ENCODE measurements at places on chromosomes 12 and 14.

DNA sequence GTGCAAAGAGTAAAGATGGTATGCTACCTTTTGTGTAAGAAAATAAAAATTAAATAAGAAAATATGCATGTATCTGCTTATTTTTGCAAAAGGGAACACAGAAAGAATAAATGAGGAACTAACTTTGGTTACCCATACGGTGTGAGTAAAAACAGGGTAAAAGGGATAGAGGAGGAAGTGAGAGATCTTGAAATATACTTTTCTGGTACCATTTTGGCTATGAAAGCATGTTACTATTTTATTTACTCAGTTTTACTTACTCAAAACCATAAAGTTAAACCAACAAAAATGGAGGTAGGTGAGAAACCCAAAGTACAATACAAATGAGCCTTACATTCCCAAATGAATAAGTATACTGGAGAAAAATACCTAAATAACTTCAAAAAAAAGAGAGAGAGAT is 122.0 kb upstream of the EGLN3 start:
- DNase-seq = no peak

DNA sequence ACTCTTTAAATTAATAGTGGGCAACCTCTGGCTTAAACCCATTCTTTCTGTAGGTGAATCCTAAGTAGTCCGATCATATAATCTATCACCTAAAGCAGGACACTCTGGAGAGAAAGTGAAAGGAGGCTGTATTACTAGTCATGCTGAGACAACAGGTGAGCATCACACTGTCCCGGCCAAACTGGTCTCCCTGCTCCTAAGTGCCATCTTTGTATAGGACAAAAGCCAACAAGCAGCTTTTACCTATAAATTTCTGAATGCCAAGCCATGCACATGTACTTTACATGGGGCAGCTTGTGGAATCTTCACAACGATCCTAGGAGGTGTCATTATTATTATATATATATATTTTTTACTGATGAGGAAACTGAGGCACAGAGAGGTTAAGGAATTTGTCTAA is 18.0 kb downstream of the PLEKHH1 start:
- DNase-seq = no peak

DNA sequence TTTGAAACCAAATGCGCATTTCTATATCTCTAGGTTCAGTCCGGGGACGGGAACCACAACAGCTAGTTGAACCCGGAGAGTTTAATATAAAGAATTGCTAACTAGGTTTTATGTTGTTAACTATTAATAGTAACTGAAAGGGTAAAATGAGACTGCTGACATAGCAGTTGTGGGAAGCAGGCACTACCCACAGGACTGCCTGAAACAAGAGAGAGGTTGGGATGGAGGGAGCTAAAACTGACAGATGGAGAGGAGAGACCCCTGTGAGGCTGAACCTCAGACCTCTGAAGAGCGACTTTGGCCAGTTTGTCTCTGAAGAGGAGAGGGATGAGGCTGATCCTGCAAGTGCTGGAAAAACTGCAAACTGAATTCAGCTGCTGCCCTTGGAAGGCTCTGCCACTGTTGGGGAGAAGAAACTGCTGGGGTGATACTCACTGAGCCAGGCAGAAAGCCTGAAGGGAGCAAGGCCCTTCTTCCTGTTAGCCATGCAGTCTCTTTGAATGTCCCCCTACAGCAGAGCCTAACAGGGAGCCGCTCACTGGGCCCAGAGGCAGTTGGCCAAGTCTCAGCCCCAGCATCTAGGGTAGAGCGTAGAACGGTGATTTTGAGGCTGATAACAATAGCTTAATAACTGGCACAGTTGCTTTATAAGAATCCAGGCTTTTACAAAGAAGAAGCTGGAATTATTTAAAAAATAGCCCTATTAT is 172.2 kb downstream of the NPAS3 start:
- DNase-seq = no peak

- no peak for DNase-seq
These were observed 218.3 kb upstream of the CRY1 start for GRCh38 chr12:107311682-107312081.

GRCh38 chr14:69325086-69325485 is 65.1 kb downstream of the GALNT16 start:
- no peak for DNase-seq

DNA sequence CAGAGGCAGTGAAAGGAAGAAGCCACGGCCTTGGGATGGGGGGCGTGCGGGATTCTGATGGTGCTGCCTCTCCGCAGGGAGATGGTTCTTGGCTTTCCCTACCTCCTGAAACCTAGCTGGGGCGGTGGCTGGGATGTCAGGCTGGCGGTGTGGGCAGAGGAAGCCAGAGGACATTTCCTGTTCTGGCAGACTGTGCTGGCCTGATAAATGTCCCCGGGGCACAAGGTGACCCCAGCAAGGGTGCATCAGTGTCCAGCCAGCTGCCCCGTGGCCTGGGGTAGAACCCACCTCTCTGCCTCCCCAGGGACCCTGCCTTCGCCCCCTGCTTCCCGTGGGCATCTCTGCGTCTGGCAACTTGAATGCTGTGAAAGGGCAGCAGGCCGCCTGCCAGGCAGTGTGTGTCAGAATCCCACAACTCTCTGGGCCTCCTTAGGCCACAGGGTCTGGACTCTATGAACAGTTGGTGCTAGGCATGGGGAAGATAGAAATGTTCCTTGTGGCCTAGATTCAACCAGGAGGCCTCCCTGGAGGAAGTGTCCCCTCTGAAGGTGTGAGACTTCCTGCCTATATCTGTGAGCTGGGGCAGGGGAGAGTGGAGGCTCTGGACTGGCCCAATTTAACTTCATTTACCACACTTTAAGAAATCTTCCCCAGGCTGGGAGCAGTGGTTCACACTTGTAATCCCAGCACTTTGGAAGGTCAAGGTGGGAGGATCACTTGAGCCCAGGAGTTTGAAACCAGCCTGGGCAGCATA is 4.9 kb downstream of the SH2B3 start:
- peak; percentile 56 for DNase-seq

DNA sequence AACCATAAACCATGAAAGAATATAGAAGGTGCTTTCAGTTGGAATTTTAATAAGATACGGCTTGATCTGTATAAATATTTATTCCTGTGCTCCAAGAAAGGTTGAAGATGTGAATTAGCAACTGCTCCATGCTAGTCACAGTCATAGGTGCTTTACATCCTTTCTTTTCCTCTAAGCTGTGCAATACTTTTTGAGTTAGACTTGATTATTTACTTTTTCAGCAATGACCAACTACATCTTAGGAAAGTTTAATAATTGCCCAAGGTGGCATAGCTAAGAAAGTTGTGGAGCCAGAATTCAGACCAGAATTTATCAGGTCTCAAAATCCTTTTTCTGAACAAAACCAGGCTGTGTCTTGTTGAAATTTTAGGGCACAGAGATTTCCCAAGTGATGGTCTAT is 13.7 kb downstream of the TRHDE start:
- DNase-seq = no peak

DNA sequence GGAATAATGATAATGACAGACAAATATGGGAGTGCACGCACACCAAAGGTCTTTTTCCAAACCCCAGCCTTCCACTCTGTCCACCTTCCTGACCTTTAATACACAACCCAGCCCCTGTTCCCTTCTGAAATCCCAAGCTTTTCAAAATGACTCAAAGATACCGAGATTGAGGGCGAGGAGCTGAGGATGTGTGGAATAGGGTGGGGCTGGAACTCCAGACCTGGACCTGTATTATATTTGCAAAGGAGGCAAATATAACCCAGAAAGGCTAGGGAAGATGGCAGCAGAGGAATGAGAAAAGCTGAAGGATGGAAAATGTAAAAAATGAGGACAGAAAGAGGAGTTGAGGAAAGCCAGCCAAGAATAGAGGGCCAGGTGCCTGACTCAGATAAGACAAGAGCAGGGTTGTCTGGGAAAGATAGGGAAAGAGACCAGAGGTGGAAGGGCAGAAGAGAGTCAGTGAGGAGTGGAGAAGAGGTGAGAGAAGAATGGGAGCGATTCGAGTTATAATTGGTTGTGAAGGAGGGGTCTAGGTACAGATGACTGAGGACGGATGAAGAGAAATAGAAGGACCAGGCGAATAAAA is 1.0 kb upstream of the PTMS start:
- DNase-seq = peak; percentile 41

- peak; percentile 37 for DNase-seq
These were observed 100.9 kb upstream of the CCDC91 start for GRCh38 chr12:28089338-28089737.

DNA sequence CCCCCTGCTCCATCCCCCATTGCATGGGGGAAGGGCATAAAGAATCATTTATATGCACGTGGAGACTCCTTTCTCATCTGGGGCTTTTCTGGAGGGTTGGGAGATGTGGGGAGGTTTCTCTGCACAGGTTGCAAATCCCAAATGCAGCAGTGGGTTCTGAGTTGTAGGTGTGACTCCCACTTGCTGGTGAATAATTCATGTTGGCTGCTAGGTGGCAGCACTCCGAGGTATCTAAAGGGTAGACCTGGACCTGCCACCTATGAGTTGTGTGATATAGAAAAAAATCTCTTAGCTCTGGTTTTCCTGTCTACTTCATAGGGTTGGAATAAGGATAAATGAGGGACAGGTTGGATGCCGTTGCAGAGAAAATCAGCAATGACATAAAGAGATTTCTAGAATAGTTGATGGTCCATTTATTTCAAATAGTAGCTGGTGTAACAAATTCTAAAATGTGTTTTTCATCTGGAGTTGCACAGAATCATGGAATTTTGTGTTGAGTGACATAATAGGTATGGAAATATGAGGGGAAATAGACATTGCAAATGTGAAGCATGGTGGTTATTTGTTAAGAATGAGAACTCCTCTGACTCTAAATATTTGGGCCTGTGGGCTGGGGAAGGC is 4.6 kb downstream of the MARCHF9 start:
- DNase-seq = no peak

DNA sequence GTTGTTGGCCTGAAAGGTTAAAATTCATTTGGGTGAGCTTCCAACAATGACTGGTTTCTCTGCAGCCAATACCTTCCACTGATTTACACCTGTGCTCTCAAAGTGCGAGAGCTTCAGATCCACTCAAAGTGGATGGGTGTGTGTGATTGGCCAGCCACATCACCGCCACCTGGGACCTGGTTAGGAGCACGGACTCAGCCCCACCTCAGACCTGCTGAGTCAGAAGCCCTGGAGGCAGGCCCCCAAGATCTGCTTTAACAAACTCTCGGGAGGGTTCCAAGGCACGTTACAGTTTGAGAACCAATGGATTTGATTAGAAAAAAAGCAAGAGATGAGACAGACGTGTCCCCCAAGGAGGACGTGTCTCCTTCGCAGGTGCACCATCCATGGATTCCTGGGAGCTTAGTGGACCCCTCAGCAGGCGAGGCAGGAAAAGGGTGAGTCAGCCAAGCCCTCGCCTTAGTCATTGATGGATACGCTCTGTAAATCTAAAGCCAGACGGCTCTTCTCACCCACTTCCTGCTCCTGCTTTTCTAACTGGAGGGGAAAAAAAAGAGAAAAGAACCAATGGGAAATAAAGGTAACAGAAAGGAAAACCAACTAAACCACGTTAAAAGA is 24.5 kb downstream of the FZD10 start:
- no peak for DNase-seq

GRCh38 chr12:50803230-50803875 is 39.4 kb upstream of the TMPRSS12 start:
- no peak for DNase-seq

GRCh38 chr12:109920261-109920780 is 20.2 kb downstream of the TCHP start:
- no peak for DNase-seq

DNA sequence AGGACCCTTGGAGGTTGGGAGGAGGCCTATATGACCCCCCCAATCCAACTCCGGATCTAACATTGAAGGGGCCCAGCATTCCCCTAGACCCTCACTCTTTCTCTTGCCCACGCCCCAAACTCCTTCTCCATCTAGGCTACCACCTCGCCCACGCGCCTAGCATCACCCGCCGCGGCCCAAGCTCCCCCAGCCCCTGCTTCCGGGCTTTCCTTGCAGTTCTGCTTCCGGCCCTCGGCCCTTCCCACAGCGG is 445 bp downstream of the CERS5 start:
- no peak for DNase-seq

GRCh38 chr14:101222362-101223070 is 319.0 kb upstream of the RTL1 start:
- no peak for DNase-seq

DNA sequence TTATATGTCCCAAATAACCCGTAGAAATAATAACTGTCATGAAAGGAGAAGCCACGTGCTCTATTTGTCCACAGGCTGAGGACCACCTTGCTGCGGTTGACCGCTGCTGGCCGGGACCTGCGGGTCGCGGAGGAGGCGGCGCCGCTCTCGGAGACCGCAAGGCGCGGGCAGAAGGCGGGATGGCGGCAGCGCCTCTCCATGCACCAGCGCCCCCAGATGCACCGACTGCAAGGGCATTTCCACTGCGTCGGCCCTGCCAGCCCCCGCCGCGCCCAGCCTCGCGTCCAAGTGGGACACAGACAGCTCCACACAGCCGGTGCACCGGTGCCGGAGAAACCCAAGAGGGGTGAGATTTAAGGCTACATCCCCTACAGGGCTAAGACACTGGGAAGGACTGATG is 21.0 kb downstream of the RPGRIP1 start:
- DNase-seq = no peak

DNA sequence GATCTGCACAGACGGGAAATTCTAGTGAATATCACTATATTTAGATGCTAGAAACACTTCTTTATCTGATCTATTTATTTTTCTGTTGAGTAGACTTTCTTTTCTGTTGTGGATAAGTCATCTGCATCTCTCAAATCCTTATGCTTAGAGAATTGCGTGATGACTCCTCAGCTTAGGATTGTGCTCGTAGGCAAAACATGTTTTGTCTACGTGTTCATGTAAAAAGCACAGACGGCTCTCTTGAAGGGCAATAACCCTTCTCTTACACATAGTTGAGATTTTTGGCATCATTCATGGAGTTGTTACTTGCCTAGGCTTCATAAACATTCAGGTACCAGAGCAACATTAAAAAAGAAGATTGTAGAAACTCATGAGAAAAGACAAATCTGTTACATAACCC is 18.6 kb downstream of the PPFIBP1 start:
- no peak for DNase-seq

GRCh38 chr14:75521415-75522199 is 662 bp upstream of the BATF start:
- DNase-seq = no peak

DNA sequence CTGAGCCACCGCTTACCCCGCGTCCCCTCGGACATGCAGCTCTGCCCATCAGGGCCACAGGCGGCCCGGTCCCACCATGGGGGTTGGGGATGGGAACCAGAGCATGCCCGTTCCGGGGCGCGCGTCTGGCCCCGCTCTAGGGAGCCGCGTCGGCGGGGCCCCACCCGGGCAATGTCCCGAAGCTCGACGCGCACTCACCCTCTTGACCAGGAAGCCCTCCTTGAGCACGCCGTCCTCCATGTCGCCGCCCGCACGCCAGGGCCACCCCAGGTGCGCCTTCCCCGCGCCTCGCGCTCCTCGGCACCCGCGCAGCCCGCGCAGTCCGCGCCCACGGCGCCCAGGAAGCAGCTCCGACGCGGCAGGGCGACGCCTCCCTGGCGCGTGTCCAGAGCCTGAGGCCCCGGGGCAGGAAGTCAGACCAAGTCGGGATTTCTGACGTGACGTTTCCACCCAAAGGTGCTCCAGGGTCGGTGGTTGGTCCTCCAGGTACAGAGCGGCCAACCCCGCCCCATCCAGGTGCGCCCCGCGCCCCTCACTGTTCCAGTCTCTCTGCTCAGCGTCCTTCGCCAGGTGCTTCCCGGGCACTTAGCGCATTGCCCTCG is at the start of gene PLEK2:
TSS of gene PLEK2 (minus strand) at position 346 of the 602 bp plus-strand sequence. CDS start at position 240, 106 bp downstream.
- no peak for DNase-seq

Measured in endothelial cell of umbilical vein (primary cell).